ENCODE measurements at places on chromosomes 7 and 10. TPM values are rescaled to one million over a fixed set of nuclear protein-coding genes. Genes with fewer than 3 reads are reported as not detected.

The SPDYE5 gene
- total RNA-seq = not detected

The GPR37 gene
- total RNA-seq = 0.30 TPM

The LOXL4 gene
- total RNA-seq = 8.1 TPM

The ADCYAP1R1 gene
- total RNA-seq = not detected

The CCDC201 gene
- not detected for total RNA-seq

The SFMBT2 gene
- 8.2 TPM for total RNA-seq

The MACC1 gene
- 0.08 TPM for total RNA-seq

The AKR1C4 gene
- not detected for total RNA-seq

The SLC25A28 gene
- 20.6 TPM for total RNA-seq

The GIMAP4 gene
- not detected for total RNA-seq

The IL2RA gene
- not detected for total RNA-seq

The PRR15 gene
- not detected for total RNA-seq

The PRKCQ gene
- 1.3 TPM for total RNA-seq

The LRMDA gene
- total RNA-seq = 0.24 TPM

The ANKRD22 gene
- total RNA-seq = not detected

The FXYD4 gene
- total RNA-seq = not detected

The PLXDC2 gene
- total RNA-seq = 11.4 TPM

The GNG11 gene
- 12.5 TPM for total RNA-seq

The TMEM225B gene
- total RNA-seq = 0.32 TPM

The TUBAL3 gene
- total RNA-seq = not detected

The FBXL13 gene
- total RNA-seq = 0.76 TPM

The WNT8B gene
- total RNA-seq = not detected

The ASZ1 gene
- total RNA-seq = not detected

The FHIP2A gene
- total RNA-seq = 11.1 TPM

The PDGFA gene
- 31.6 TPM for total RNA-seq

The TCF7L2 gene
- total RNA-seq = 19.4 TPM

The SPDYE6 gene
- total RNA-seq = not detected

The OR6B1 gene
- total RNA-seq = not detected

The NEURL1 gene
- 2.6 TPM for total RNA-seq

The C7orf57 gene
- 0.06 TPM for total RNA-seq

The GTPBP4 gene
- 58.5 TPM for total RNA-seq

The OR9A2 gene
- not detected for total RNA-seq

The PLCE1 gene
- total RNA-seq = 5.0 TPM

The NPTX2 gene
- total RNA-seq = not detected

The TAS2R3 gene
- total RNA-seq = 0.24 TPM

The ZC3HAV1L gene
- 57.1 TPM for total RNA-seq

The JAKMIP3 gene
- total RNA-seq = not detected

The STAG3 gene
- total RNA-seq = 1.3 TPM

The OR13A1 gene
- not detected for total RNA-seq

The PNLIPRP1 gene
- not detected for total RNA-seq

The OR2F1 gene
- total RNA-seq = not detected

The TEX47 gene
- not detected for total RNA-seq

The CYP2E1 gene
- total RNA-seq = 0.03 TPM

The OR2A2 gene
- total RNA-seq = not detected

The NPSR1 gene
- not detected for total RNA-seq

The SH2D4B gene
- total RNA-seq = not detected

The ICA1 gene
- total RNA-seq = not detected

The TYW1 gene
- total RNA-seq = 21.8 TPM

The PRSS37 gene
- total RNA-seq = not detected

The CLRN3 gene
- total RNA-seq = not detected

The FEZF1 gene
- total RNA-seq = not detected

The SVOPL gene
- not detected for total RNA-seq

All from SJCRH30 (cell line).